Hematopoietic multipotent progenitor cell treated with erythropoietin and hydrocortisone succinate and interleukin-3 and kit ligand, for 4 days (in vitro differentiated cells): ENCODE measurements at places on chromosomes 7 and 10.
A peak's percentile ranks its signal among the peaks of the same experiment; 100 is the strongest.

DNA sequence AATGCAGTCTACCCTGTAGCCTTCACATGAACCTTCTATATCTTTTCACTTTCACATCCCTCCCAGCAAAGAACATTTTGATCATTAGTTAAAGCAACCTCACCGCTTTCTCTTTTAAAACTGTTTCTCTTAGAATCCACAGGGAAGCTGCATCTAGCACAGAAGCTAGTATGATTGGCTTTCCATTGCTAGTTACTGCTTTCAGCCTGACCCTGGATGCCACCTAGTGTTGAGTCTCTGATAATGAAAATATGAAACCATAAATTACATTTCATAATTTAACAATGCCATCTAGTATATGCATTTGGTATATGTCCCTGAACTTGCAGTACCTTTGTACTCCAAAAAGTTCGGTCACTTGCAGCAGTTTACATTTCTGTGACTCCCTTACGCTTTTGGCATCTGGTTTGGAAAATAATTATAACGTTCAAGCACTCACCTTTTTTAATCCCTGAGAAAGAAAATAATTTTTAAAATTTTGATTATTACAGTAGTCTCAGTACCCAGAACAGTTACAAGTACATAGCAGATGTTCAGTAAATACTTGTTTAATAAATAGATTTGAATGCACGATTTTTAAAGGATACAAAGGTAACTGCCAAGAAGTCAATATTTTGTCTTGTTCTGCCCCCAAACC is 22.7 kb downstream of the CISD1 start:
- DNase-seq, result peak; percentile 83

- no peak for DNase-seq
Observed at GRCh38 chr10:20993830-20994527, 96.9 kb upstream of the NEBL start.

DNA sequence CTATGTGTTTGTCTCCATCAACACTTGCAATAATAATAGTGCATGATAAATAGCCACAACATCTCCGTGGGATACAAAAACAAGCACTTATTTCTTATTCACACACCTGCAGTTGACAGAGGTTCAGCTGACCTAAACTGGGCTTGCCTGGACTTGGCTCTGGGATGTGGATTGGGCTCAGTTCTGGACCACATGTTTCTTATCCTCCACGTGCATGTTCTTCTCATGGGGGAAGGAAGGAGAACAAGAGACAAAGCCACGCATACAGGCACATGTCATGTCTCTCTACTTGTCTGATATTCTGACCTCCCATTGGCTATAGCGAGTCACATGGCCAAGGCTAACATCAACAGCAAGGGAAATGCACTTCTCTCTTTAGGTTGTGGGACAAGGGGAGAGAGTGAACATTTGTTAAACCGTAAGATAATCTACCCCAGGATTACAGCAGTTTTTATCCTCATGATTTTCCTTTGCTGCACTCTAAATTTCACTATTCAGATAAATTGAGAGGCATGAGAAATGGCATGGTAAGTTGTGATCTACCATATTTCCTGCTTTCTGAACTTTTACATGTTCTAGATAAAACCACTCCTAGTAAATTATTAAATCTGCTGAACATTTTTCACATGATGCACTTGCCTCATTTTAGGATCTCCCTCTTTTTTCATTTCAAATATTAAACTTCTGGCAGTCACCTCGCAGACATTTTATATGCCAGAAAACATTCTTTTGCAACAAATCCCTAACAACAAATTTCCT is 33.7 kb downstream of the CFAP58 start:
- peak; percentile 39 for DNase-seq

- DNase-seq, result no peak
Observed at GRCh38 chr7:94639384-94639783, 16.5 kb downstream of the SGCE start.

DNA sequence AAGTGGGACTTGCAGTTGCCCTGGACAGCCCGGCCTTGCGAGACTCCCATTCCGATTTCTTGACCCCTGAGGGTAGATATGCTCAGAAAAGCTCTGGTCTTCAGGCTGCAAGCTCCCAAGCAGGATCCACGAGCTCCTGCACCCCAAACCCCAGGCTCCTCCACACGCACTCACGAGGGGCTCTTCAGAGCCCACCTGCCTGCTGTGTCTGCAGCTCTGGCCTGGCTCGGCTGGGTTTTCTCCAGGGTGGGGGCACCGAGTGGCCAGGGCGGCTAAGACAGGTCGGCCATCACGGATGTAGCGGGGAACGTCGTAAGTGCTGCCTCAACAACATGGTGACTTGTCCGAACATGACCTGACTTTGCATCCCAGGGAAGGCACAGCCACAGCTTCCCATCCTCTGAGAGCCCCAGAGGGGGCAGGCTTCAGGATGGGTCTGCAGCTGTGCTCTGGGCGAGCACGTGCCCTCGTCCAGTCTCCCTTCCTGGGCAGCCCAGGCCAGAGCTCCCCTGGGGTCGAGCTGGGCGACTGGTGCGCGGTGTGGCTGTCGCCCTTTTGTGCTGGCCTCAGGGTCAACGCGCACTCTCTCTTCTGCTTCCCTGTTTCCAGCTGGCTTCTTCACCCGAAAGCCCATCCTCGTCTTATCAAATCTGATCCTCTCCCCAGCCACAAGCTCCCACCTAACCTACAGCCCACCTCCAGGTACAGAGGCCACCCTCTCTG is 415.3 kb downstream of the DNAJB6 start:
- no peak for DNase-seq

GRCh38 chr7:25559581-25560367 is 331.5 kb upstream of the NPVF start:
- DNase-seq, result no peak

GRCh38 chr7:35871856-35872255 is 71.0 kb downstream of the SEPTIN7 start:
- peak; percentile 7 for DNase-seq

GRCh38 chr7:134943785-134944400 is 42.4 kb upstream of the AGBL3 start:
- DNase-seq, result peak; percentile 62

DNA sequence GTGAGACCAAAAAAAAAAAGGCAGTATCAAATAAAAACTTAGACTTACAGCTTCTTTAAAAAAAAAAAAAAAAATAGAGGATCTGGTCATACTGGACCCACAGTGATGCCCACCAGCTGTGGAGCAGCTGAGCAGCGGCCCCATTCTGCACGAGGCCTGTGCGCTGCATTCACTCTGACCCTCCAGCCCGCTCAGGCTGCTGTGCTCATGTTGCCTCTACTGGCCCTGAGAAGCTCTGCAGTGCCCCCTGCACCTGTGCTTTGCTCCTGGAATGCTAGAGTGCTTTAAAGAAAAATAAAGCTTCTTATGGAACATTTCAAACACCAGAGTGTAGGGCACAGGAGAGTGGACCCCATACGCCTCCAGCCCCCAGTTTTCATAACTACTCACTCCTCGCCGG is 33.2 kb downstream of the TMEM120A start:
- DNase-seq, result no peak

DNA sequence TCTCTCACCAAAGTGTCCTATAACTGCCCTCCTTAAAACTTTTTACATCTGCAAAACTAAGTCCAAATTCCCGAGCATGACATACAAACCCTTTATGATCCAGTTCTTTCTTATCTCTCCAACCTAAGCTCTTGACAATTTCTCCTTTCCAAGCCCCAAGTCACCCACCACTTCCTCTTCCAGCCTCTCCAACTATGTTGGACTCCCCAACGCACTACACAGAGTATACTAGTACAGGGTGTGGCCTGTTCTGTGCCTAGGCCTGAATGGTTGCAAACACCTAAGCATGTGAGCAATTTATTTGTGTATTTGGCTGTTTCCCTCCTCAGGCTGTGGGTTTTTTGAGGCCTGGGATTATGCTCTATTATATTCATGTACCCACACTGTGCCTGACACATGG is 101.2 kb upstream of the APBB1IP start:
- peak; percentile 71 for DNase-seq

GRCh38 chr7:49486974-49487829 is 286.2 kb upstream of the VWC2 start:
- no peak for DNase-seq

DNA sequence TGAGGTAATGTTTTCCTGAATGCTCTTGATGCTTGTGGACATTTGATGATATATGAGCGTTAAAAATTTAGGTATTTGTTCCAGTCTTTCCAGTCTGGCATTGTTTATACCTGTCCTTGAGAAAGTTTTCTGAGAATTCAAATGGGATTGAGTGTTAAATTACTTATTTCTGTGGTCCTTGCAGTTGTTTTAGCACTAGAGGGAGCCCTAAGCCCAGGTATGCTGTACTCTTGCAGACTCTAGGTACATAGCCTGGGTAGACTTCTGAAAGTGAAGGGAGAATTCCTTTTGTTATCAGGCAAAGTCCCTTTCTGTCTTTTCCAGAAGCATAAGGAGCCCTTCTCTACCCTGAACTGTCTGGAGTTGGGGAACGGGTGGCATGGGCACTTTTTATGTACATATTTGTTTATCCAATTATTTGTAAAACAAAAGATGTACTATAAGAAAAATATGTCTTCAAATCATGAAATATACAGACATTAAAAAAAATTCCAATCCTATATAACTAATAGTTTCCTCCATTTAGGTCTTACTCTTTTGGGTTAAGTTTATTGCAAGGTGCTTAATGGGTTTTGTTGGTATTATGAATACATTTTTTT is 262.1 kb downstream of the ATRNL1 start:
- DNase-seq, result peak; percentile 77

DNA sequence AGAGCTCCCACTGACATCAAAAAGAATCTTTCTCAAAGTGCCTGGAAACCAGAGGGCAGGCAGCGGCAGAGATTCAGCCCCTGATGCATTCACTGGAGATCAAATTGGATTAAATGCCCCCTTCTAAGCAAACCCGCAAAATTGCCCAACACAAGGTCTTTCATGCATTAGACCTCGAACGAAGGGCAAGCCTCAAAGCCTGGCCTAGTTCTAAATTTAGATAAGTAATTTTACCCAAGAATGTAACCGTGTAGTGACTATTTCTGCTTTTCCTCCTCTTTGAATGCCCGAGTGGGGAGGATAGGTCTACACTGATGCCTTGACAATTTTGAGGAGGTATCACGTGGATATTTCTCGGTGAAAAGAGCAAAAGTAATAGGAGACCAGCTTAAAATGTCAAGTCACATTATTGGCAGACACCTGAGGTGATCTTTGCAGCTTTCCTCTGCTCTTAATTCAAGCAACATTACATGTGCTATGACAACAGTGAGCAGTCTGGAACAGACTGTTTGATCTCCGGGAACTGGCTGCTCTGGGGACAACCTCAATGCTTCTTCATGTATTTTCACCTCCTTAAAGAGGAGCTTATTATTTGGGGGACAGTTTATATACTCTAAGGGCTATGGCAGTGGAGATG is 1263.5 kb upstream of the AUTS2 start:
- DNase-seq, result no peak

DNA sequence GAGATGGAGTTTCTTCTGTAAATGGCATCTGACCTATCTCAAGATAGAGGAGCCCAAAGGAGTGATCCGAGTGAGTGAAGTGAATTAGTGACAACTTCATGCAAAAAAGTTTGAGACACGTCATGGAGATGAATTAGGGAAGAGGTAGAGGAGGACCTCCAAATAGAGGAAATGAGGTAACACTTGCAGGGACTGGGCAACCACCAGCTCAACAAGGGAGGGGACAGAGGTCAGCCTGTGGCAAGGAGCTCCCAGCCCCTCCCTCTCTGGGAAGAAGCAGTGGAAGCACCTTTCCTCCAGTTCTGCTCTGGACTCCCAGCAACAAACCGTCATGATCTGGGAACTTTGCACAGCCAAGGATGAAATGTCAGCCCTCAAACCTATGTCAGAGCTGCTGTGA is 83.5 kb upstream of the IKZF1 start:
- no peak for DNase-seq

- DNase-seq, result peak; percentile 50
Observed at GRCh38 chr7:77157446-77157845, 35.0 kb downstream of the CCDC146 start.

DNA sequence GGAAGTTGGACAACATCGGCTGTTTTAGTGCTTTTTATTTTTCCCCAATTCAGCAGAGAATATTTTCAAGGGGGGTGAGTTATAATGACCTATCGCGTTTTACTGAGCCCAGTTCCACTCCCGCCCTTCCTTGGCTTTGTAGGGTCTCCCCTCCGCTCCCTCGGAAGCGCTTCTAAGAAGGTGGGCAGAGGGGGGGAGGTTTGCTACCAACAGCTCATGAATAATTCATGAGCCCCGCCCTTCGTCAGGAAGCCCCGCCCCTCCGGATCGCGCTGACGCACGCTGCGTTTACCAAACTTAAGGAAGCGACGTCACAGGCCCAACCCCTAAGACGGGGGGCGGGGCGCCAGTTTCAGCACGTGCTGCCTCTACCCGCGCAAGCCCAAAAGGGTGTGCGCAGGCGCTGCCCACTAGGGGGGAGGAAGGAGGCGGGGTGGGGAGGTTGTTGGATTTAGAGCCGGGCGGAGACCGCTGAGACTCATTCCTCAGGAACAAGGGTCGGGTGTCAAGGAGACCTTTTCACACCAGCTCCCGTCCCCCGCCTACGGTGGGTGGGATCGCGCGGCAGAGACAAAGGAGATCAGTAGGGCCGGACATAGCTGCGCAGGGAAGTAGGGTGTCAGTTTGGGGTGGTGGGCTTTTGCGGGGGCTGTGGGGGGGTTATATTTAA is 529 bp upstream of the MEPCE start:
- DNase-seq, result peak; percentile 100

- no peak for DNase-seq
Observed at GRCh38 chr7:81902536-81902935, 132.7 kb upstream of the HGF start.

DNA sequence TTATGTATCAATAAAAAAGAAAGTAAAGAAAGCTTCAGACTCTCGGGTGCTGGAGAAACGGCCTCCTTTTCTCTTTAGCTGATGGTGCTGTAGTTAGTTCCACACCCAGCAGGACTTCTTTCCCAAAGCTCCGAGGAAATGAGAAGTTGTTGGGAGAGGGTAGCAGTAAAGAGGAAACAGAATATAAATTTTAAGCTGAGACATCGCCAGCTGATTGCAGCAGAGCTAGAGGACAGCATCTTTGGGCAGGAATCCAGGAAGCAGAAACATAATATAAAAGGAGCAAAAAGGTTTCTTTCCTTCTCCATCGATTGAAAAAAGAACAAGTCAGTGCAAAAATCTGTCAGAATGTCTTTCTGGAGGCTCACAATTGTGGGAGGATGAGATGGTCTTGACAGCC is 616.9 kb upstream of the FOXK1 start:
- DNase-seq, result no peak
